ENCODE measurements at places on chromosomes 13 and 19.

DNA sequence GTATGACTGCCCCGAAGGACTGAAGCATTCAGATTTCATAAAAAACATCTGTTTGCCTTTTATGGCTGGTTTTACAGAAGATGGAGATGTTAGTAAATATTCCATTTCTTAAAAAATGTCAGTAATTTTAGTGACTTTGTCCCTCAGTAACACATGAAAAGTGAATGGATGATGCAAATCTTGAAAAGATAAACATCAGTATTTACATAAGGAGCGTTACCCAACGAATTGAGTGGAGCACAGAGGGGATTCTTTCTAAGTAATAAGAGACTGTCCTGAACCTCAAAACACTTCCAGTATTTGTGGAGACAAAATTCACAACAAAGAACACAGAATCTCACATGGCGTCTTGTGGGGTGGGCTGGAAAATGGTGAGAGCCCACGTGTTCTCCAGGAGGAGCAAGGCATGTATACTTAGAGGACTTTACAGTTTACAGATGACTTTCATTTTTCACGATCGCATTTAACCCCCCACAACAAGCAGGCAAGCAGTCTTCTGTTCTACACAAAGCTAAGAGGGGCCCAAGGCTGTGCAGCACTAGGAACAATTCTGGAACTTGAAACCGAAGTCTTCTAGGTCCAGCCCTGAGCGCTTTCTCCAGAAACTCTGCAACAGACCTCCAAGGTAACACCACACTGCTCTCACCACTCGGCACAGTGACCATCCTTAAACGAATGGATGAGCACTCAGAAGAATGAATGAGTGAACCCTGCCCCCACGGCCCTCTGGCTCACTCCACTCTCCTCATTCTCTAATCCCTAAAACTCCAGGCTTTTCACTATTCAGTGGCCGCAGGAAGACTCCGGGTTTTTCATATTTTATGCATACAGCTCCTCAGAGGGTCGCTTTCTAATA is 709.8 kb downstream of the UQCRFS1 start:
- no peak for DNase-seq

DNA sequence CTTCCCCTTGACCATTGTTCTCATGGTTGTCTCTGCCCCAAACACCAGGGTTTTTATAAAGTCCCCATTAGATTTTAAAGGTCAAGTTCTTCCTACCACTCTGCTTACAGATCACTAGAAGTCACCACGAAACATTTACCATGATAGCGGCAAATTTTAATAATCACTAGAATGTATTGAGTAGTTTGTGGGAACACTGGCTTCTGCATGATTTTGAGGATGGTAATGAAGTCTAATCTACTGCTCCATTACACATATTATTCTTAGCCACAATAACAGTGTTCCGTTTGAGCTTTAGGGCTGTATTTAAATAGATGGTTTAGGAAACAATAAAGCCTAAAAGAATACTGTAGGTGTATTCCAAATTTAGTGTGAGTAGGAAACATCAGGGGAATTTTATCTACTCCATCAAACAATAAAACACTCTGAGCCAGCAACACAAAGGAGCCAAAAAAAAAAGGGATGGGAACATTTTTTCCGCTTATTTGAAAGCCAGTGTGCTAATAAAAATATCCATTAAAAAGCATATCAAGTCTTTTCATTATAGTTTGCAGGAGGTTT is 49.7 kb downstream of the KLF12 start:
- DNase-seq, result no peak

DNA sequence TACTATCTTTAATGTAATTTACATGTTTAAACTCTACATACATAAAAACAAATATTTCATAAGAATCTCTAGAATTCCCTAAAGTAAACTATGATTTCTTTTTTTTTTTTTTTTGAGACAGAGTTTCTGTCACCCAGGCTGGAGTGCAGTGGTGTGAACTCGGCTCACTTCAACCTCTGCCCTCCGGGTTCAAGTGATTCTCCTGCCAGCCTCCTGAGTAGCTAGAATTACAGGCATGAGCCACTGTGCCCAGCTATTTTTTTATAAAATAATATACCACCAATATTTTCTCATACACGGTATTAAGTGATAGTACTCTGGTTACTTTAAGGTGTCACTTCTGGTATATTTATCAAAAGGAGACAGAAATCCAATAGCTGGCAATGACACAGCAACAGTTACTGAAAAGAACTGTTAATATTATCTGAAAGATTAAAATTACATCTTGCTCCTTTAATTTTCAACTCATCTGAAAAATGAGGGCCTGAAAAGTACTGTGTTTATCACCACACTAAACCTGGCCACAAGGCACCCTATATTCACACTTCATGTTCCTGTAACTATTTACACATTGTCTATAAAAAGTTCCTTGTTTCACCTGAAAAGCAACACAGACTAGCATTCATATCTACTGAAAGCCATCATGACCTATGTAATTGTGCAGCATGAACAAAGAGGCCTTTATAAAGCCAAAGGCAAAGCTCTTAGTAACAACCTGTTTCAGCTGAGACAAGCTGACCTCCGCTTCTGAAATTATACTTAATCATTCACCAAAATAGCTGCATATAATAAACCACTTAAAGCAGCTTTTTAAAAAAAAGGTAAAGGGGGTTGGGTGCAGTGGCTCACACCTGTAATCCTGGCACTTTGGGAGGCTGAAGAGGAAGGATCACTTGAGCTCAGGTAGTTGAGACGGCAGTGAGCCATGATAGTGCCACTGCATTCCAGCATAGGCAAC is 106.1 kb downstream of the SLC25A15 start:
- DNase-seq, result no peak

- peak; percentile 98 for DNase-seq
Measured at GRCh38 chr19:35352448-35353304, 5.0 kb downstream of the FFAR1 start.

GRCh38 chr13:111611651-111612050 is 291.2 kb downstream of the TEX29 start:
- no peak for DNase-seq

DNA sequence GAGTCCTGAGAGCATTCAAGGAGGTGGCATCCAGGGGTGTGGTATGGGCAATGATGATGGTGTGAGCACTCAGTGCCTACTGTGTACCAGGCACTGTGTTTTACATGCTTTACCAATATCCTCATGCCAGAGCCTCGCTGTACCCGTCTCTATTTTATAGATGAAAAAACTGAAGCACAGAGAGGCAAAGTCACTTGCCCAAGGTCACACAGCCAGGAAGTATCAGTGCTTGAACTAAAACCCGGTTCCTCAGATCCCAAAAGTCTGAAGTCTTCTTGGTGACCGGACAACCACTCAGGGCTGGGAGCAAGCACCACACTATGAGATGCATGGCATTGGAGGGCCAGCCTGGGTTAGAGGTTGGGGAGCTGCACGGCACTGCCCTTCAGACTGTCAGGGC is 84.1 kb downstream of the CHST8 start:
- no peak for DNase-seq

DNA sequence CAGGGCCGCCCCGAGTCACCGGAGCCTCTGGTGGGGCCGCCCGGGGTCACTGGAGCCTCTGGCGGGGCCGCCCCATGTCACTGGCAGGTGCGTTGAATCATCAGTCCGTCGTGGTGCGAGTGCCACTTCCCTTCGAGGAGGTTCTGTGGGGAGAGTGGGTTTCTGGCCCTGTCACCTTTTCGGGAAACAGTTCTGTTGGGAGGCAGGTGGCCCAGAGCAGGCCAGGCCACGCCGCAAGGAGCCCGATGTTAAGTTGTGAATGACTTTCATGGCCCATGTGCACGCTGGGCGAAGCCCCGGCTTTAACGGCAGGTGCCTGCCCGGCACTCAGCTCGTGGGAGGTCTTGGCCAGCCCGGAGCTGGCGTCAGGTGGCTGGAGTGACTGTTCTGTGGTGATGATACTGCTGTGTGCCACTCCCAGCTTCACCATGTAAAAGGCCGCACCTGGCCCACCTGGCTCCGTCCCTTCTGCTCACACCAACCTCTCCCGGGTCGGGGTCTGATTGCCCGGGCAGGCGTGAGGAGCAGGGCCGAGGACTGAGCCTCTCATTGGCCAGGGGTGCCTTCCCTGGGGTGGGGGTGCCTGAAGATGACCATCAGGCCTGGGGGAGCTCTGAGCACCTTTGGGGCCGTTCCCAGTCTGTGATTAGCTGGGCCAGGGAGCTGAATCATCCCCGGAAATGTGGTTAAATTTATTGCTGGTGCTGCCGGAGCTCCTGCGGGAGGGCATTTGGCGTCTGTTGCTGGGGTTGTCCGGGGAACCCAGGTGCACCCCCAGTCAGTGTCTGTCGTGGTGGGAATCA is 29.2 kb downstream of the CSNK1G2 start:
- no peak for DNase-seq

GRCh38 chr13:92315265-92315664 is 911.3 kb upstream of the GPC6 start:
- DNase-seq, result no peak

DNA sequence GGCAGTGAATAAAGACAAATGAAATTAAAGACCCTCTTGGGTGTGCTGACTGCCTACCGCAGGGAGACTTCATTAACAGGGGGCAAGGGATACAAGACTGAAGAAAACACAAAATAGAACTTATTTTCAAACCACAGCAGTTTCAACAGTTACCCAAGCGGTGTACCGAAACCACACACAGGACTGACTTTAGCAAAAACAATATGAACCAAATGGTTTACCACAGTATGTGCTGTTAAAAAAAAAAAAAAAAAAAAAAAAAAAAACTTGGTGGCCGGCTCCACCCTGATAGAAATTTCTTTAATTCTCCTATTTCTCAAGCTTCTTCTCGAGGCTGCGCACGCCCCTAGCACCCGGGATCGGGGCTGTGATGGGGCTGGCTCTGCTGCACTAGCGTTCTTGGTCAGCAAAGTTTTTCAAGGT is 42.6 kb downstream of the KLF2 start:
- no peak for DNase-seq

GRCh38 chr13:110390567-110390966 is 83.5 kb downstream of the COL4A2 start:
- no peak for DNase-seq

- DNase-seq, result peak; percentile 62
Measured at GRCh38 chr13:113029487-113030258, 60.7 kb downstream of the MCF2L start.

DNA sequence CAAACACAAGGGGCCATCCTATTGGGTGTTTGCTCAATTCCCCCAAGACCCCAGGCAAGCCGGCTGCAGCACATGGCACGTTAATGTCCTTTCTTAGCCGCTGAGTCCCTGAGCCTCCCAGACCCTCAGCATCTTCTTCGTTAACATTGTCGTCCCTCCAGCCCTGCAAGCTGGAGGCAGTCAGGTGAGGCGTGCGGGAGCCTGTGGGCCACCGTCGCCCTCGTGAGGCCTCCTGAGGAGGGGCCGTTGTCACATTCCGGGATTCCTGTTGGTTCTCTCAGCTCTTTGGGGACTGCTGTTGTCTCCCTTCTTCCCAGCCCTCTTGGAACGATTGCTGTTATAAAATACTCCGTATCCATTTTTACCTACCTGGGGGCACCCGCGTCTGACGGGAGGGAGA is 140.6 kb downstream of the KDM4B start:
- no peak for DNase-seq

DNA sequence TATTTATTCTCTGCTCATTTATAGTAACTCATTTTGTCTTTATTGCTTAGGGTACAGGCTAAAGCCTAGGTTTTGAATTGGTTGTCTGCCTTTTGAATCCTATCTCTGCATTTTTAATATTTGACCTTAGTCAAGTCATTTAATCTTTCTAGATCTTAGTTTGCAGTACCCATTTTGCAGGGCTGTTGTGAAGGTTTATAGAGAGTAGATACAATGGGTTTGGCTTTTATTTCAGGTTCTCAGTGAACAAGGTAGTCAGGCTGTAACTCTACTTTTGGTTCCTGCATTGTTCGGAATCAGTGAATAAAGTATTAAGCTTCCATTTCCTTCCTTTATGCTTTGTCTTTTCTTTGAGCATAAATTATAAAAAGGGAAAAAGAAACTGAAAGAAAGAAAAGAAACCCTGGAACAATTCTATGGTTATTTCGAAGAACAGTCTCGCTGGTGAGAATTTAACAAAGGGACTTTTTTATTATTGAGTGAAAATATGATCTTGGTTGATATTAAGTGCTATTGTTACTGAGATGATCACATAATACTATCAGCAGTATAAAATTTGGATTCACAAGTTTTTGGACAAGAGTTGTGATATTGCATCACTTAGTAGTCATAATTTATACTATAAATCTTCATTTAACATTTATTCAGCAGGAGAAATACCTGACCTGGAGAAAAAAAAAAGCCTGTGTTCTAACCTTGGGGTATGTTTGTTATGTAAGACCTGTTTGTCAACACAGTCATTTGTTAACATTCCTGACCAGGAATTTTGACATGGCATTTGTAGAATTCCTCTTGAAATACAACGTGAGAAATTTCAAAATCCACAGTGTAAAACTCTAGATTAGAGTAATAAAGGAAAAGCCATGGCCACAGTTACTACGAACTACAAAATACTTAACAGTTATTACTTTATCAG is 91.3 kb downstream of the ZMYM2 start:
- no peak for DNase-seq

GRCh38 chr19:45462174-45462573 is 5.6 kb upstream of the FOSB start:
- no peak for DNase-seq

DNA sequence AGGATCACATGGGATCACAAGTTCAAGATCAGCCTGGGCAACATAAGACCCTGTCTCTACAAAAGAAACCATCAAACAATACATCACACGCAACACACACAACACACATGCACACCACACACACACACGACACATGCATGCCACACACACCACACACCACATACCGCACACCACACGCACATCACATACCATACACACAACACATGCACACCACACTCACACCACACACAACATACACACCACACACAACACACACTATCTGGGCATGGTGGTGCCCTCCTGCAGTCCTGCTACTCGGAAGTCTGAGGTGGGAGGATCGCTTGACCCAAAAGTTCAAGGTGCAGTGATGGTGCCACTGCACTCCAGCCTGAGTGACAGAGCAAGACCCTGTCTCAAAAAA is 198.3 kb downstream of the USP12 start:
- no peak for DNase-seq

DNA sequence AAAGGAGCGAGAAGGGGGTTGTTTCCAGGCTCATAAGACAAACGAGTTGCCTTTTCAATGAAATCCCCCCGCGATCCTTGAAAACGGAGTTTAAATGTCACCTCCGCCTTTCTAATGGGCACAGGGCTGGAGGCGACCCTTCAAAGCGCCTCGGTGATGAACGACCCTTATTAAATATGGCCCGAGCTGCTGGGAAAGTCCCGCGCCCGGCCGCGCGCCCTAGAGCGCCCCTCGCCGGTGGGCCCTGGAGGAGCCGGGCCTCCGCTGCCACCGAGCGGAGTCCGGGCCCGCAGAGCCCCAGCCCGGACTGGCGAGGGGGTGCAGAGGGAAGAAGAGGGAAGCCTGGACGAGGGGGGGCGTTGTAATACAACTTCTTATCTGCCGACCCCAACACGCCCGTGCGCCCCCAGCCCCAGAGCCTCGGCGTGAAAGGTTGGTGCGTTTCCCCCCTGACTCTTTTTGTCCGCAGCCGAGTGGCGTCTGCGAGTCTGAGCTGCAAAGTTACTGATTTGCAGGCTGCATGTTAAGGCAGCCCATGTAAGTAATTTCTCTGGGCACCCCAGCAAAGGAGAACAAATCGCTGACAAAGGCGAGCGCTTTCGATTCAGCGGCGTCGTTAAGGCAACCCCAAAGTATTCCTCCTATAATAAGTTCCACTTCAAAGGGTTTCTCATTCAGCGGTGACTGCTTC is 11.9 kb downstream of the ZIC5 start:
- DNase-seq, result no peak

- DNase-seq, result no peak
Measured at GRCh38 chr19:13094106-13094504, 8.6 kb downstream of the LYL1 start.

GRCh38 chr13:44819245-44819644 is 170.0 kb downstream of the NUFIP1 start:
- DNase-seq, result peak; percentile 29

All from 8988T (cell line).